Stimulated activated CD8-positive, alpha-beta memory T cell treated with anti-CD3 and anti-CD28 coated beads, Interleukin-4, amount 100 ng/mL, for 1 hour (primary cell): ENCODE measurements at places on chromosomes 12 and 14.

- DNase-seq = no peak
Observed at GRCh38 chr12:70823182-70823976, 97.2 kb downstream of the PTPRR start.

GRCh38 chr14:92877757-92878431, 45.1 kb upstream of the CHGA start:
- DNase-seq = no peak

GRCh38 chr12:67449591-67450052, 180.5 kb downstream of the CAND1 start:
- no peak for DNase-seq

GRCh38 chr12:122013136-122013535, 8.5 kb upstream of the BCL7A start:
- no peak for DNase-seq

GRCh38 chr12:32444895-32445294, 45.5 kb downstream of the FGD4 start:
- no peak for DNase-seq

GRCh38 chr14:50839048-50839447, 8.1 kb upstream of the NIN start:
- DNase-seq = no peak

GRCh38 chr12:68538726-68539614, 71.7 kb upstream of the RAP1B start:
- DNase-seq = peak; percentile 25

- no peak for DNase-seq
Observed at GRCh38 chr14:65686761-65687160, 274.2 kb downstream of the FUT8 start.

GRCh38 chr12:109525279-109525585, 47.8 kb downstream of the UBE3B start:
- DNase-seq = no peak

DNA sequence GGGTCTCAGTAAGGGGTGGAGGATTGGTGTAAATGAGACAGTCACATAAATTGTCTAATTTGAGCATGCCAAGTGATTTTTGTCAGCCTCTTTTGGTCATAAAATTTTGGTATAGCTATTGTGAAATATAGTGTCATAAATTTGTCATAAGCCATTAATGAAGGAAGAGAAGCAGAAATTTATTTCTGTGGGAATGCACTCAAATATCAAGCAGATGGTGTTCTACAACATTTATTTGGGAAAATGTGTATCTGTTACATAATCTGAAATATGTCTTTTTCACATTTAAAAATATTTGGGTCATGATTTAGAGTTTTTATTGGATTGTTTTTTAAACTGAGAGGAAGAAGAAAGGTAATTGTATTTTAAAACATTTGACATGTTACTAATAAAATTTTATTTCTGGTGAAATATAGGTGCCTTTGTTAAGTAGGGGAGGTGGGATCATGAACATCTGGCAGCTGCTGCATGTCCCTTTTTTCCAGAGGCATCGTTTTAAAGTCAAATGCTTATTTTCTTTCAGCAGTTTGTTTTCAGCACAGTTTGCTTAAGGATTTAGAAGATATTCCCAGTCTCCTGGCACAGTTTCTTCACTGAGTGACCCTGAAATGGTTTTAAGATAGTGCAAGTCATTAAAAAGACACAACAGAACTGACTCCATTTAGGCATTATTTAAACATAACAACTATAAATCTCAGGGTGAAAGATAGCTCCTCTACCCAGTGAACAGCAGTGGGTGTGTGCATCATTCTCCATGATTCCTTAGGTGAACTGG, 371.7 kb downstream of the SNAPC1 start:
- no peak for DNase-seq

DNA sequence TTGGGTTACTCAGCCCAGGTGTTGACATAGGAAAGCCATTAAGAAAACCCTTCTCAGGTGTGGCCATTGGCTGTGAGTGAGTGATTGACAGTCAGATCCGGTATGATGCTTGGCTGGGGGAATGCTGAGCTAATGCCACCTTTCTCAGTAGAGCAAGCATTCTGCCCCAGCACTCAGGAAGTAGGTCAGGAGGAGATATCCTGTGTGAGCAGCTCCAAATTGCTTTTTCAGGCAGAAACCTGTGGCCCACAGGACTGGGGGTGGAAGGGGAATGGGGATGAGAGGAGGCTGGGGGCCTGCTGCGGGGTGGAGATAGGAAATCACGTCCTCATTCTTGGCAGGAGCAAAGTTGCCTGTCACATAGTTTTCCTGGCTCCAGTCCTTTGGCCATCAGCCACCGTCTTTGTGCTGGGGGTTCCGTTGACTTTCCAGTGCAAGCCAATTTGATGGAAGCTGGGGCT, 55.7 kb downstream of the NINJ2 start:
- no peak for DNase-seq

DNA sequence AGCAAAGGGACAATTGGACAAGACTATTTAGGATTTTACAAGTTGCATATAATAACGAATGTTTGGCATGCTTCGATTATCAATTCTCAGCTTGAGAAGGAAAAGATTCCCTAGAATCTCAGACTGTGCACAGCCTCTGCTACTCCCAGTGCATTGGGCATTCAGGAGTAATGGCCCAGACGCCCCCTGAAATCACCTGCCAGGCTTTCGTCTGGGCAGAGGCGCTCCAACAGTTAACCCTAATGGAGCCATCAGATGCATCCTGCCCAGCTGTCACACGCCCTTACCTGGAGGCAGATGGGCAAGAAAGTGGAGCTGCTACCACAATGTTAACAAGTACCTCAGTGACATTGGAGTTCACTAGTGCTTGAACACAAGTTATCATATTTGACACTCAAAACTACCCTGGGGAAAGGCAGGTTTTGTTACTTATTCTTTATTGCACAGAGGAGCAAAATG, 927 bp upstream of the LRP6 start:
- no peak for DNase-seq

DNA sequence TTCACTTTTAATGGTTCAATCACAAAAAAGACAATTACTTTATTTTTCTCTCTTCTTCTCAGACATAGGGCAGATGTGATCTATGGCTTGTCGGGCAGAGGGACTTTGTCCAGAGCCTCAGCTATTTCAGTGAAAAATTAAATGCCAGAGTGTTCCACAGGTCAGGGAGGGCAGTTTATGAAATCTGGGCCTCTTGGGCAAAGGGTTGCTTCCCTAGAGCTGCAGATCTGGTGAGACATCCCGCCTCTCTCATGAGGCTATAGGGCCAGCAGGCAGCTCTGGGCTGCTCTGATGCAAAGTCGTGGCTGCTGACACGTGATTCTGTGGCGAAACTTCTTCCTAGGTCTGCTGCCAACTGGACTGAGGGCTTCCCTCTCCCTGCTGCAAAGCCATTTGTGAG, 6.0 kb downstream of the CLMN start:
- DNase-seq = no peak

GRCh38 chr12:69099201-69099837, 140.1 kb upstream of the CPSF6 start:
- DNase-seq = no peak

- no peak for DNase-seq
Observed at GRCh38 chr14:68297039-68297438, 477.5 kb downstream of the RAD51B start.

DNA sequence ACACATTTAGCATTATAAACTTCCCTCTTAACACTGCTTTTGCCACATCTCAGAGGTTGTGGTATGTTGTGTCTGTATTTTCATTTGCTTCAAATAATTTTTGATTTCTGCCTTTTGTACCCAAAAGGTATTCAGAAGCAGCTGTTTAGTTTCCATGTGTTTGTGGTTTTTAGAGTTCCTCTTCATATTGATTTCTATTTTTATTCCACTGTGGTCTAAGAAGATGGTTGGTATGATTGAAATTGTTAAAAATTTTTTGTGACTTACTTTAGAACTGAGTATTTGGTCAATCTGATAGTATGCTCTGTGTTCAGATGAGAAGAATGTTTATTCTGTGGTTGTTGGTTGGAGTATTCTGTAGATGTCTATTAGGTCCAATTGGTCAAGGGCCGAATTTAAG, 76.4 kb downstream of the IFNG-AS1 start:
- DNase-seq = no peak

- no peak for DNase-seq
Observed at GRCh38 chr14:104181761-104182530, 43.6 kb downstream of the KIF26A start.

- no peak for DNase-seq
Observed at GRCh38 chr14:99722741-99723140, 38.6 kb downstream of the CYP46A1 start.

DNA sequence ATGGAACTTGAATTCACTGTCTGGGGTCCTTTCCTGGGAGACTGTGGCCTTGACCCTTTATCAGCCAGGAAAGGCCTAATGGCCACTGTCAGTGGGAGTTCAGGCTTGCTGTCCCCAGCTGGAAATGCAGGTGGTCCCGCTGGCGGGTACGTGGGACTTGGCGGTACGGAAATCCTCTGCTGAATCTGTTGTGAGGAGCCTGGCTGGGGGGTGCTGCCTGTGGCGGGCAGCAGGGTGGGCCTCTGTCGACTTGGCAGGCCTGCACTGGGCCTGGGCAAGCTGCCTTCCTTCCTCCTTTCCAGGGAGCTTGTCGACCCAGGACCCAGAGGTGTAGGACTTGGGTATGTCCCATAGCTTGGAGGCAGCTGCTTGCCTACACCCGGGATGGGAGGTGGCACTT, 26.3 kb downstream of the ZFYVE21 start:
- DNase-seq = no peak

GRCh38 chr14:52730709-52731111, 744 bp downstream of the STYX start:
- no peak for DNase-seq

- DNase-seq = peak; percentile 57
Observed at GRCh38 chr12:108616941-108617858, 16.5 kb downstream of the SELPLG start.

DNA sequence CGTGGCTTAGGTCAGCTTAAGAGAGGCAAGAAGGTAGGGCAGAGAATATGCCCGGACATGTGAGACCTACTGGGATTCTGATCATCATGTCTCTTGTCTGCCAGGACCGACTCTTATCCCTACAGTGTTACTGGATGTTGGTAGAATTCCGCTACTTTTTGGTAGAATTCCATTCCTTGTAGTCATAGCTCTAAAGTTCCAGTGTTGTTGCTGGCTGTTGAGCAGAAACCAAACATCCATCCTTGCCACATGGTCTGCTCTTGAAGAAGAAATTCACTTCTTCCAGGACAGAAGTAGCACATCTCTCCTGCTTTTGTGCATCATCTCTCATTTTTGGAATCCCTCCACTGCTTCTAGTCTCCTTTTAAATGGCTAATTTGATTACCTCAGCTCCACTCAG, 453.7 kb downstream of the RPL10L start:
- no peak for DNase-seq

- DNase-seq = no peak
Observed at GRCh38 chr12:18148961-18149360, 59.0 kb upstream of the RERGL start.

GRCh38 chr14:30974628-30975027, 50.8 kb upstream of the AP4S1 start:
- no peak for DNase-seq

DNA sequence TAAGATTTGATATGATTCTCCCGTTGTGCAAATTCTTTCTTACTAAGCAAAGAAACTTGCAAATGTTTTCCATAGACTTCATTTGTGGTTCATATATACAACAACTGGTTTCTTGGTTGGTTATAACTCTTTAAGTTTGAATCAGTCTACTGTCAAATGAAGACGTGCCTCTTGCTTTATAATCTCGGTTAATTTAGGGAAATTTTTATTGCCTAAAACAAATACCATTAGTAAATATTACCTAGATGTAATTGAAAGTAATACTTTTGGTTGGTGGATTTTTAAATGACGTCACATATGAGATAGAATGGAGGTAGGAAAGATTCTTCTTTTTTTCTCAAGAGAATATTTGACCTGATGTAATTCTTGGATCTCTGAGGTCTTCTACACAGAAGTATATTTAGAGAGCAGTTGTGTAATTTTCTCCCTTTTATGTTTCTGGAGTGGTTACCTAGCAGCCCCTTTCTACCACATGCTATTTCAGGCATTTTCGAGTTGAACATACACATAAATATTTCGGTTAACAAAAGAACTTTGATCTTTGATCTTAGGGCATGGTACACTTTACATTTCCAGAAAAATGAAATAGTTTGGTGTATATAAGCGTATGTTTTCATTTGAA, 1.7 kb downstream of the ATF7IP start:
- no peak for DNase-seq

GRCh38 chr14:61258985-61259384, 22.2 kb downstream of the TMEM30B start:
- DNase-seq = no peak

DNA sequence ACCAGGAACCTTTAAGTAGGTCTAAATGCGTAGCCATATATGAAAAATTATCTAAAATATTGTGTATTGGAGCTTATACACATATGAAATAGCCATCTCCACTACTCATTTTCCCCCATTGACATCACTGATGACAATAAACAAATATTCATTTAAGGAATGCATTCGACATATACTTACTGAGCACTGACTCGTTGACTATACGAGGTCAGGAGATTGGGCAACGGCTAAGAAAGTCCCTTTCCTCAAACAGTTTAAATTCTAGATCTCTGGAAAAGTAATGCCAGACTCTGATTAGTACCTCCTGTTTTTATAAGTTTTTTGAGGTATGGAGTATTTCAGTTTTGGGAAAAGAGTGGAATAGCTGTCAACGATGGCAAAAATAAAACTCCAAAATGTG, 139.4 kb upstream of the DIO2 start:
- no peak for DNase-seq

DNA sequence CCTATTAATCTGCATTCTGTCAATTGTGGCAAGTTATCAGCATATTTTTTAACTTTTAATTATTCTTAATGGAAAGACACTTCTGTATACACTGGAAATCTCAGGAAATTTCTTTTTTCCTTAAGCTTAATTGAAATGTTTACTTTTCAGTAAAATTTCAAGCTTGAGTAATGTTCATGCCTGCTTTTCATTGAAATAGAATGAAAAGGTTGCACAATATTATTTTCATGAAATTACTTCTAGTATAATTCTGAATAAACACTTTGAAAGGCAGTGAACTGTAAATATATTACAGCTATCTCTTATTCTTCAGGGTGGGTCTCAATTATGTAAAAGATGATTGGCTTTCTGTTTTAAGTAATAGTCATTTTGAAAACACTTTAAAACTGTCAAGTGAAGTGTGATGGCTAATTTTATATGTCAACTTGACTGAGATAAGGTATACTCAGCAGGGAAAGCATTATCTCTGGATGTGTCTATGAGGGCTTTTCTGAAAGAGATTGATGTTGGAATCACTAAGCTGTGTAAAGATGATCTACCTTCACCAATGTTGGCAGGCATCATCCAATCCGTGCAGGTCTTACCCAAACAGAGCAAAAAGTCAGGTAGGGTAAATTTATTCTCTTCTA, 29.9 kb downstream of the CLEC2D start:
- DNase-seq = no peak

DNA sequence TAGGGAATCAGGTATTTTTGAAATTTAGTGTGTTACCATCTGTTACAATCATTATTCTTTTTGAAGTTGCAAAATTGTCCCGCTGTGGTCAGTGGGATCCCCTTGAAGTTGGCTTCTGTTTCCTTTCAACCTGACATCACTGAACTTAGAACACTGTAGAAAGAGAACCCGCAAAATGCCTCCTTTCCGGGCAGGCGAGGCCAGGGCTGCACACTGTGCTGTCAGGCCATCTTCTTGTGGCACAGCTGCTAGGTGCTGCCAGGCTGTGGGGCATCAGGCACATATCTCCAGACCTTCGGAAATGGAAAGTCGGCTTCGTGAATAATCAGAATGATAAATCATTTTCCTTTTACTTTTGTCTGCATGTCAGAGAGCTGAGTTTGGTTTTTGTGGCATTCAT, 103.5 kb downstream of the GLT1D1 start:
- no peak for DNase-seq
